ENCODE measurements at places on chromosomes 5 and 9.

DNA sequence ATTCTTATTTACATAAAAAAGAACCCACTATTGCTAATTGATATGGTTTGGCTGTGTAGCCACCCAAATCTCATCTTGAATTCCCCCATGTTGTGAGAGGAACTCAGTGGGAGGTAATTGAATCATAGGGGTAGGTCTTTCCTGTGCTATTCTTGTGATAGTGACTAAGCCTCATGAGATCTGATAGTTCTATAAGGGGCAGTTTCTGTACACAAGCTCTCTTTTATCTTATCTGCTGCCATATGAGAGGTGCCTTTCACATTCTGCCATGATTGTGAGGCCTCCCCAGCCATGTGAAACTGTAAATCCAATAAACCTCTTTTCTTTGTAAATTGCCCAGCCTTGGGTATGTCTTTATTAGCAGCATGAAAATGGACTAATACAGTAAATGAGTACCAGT is 58.2 kb upstream of the PRR16 start:
- DNase-seq = no peak

- DNase-seq = no peak
Observed at GRCh38 chr5:136199408-136199807, 6.4 kb upstream of the SMIM32 start.

- no peak for DNase-seq
Observed at GRCh38 chr5:26625099-26625498, 413.3 kb downstream of the CDH9 start.

- DNase-seq = no peak
Observed at GRCh38 chr5:138469540-138470321, 4.5 kb downstream of the EGR1 start.

GRCh38 chr5:143064218-143064641 is 294.1 kb downstream of the ARHGAP26 start:
- DNase-seq = no peak

DNA sequence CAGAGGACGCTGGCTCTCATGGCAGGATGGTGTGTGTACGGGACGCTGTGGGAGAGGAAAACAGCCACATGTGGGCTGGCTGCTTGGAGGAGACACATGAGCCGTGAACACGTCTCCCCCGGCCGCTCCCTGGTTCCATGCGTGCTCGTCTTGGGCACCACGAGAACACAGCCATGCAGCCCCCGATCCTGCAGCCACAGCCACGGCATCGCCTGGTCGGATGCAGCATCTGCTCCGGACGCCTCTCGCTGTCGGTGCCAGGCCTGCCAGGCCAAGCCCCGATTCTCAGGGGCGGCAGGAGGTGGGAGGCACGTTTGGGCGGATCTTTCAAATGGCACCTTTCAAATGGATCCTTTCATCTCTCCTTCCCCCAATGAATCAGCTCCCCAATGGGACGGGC is 3.2 kb downstream of the LCN10 start:
- DNase-seq = no peak

GRCh38 chr5:57442080-57442839 is 40.4 kb downstream of the ACTBL2 start:
- no peak for DNase-seq

DNA sequence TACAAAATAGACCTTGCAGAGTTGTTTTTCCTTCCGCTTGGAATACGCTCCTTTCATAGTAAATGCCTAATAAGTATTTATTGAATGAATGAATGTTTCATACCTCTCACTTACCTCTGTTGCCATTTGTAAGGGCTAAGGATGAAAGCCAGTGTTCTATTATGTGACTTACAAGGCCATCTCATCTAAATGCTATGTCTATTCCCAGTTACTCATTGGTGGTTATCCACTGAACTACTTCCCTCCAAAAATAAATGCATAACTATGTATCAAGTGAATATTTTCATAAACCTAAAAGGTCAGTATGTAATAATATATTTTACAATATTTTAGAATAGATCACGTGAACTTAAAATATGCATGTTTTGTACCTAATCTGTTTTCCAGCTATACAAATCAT is 670.5 kb upstream of the RGMB start:
- no peak for DNase-seq

- DNase-seq = no peak
Observed at GRCh38 chr5:148998174-148998797, 64.6 kb downstream of the SH3TC2 start.

GRCh38 chr5:100890461-100891008 is 12.5 kb downstream of the ST8SIA4 start:
- DNase-seq = no peak

GRCh38 chr5:107099506-107099905 is 571.2 kb downstream of the EFNA5 start:
- DNase-seq = no peak

DNA sequence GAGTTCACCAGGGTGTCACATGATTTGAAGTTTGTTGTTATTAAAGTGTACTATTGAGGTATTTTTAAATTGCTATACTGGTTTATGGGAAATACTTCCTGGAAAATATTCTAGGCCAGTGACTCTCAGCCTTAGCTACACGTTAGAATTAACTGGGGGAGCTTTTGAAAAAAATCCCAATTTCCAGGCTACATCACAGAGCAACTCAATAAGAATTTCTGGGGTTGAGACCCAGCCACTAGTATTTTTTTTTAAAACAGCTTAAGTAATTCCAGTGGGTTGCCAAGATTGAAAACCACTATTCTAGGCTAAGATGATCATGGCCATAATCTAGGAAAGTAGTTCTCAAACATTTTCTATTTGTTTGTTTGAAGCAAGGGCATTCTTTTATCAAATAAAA is 142.9 kb upstream of the GRIA1 start:
- no peak for DNase-seq

- DNase-seq = no peak
Observed at GRCh38 chr9:89533411-89534095, 35.6 kb upstream of the SEMA4D start.

DNA sequence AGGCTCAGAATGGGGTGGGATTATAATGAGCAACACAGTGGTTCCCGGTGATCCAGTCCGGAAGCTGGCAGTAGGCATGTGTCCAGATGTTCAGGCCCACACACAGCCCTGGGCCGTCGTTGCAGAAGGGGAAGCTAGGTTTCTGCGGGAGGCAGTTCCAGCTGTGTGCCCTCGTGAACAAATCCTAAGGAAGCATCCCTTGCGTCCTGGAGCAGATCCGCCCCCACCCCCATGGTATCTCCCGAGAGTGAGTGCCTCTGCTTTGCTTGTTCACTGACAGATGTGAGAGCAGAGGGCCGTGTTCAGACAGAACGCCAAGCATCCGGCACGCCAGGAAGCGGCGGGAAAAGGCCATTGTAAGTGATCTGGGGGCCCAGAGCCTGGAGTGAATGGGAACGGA is 104.8 kb downstream of the PDE6A start:
- DNase-seq = no peak

All from activated CD4-positive, alpha-beta T cell treated with anti-CD3 and anti-CD28 coated beads, Interleukin-2, amount 50 U/mL, for 24 hours (primary cell).